Head of caudate nucleus (tissue), 42 donors: ENCODE measurements at places on chromosomes 4 and X.

GRCh38 chr4:18381186-18381585 is 359.6 kb upstream of the LCORL start:
- no peak for DNase-seq

- DNase-seq, result no peak
Measured at GRCh38 chr4:138957302-138957701, 58.3 kb upstream of the NOCT start.

DNA sequence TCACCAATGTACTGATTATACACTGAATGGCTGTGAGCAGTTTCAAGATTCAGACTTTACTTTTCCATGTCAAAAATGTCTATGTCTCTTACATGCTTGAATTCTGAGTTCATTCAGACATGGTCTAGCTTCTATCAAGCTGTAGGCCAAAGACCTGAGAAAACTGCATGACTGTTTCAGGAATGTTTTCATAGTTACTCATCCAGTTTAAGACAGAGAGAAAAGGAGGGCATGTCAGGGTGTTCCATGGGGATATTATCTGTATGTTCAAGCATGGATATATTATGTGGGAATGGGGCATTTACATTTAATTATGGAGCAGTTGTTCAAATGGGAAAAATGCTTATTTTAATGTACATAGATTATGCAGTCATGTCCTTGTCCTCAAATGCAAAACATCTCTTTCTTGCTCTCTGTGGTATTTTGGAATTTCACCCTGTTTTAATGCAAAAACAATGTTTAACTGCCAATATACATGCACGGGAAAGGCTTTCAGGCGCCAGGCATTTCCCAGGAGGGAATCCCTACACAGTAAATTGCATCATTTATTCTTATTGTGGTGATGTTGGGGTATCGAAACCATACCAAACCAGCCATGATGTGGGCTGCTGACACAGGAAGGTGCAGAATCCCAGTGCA is 429.1 kb upstream of the INTU start:
- DNase-seq, result no peak

DNA sequence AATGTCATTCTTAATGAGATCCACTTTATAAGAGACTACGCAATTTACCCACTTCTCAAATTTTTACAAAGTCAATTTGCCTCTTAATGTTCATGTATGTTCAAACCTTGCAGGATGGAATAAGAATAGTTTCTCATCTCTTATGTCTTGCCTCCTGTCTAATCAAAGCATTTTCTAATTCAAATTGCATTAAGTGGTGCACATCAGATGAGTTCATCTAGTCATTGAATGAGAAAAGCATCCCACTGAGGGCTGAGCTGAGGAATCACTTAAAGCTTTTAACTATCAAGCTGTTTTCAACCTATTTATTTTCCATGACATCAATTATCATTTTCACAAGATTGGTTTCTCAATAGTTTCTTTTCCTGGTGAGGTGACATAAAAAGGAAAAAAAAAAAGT is 1964.0 kb downstream of the PCDH7 start:
- no peak for DNase-seq

DNA sequence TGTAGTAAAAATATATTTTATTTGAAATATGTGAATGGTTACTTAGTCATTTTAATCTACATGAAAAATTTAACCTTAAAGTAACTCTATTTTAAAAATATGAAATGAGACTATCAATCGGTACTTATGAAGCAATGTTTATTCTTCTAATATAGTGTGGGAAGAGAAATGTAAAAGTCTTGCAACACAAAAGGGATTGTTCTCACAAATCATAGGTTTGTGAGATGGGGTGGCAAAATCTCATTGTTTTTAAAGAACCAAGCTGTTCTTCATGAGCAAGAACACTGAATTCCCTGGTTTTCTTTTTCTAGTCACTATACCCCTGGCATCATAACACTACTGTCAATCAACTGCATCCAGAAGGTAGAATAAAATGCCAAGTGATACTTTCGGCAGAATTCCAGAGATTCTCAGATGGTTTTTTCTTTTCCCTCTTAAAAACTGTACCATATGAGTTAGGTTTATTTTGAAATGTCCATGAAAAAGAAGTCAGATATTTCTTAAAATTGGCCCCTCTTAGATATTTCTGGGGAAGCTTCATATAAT is 52.2 kb downstream of the SNCA start:
- DNase-seq, result no peak

DNA sequence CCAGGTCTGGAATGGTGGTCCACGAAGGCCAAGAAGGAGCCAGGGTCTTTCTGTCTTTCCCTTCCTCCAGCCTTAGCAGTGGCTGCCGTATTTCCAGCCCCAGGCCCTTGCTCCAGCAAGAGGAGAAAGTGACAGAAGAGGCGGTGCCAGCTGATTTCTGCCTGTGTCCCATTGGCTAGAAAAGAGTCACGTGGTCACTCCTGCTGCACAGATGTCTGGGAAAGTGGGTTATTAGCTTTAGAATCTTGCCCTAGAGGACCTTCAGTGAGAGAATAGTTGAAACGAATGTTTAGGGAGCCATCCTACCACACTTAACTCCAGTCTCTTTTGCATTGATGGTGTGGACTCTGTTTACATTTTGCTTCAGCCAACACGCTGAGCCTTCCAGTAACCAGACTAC is 99.3 kb upstream of the BCOR start:
- DNase-seq, result no peak

- DNase-seq, result no peak
Measured at GRCh38 chr4:170022211-170022610, 4.0 kb downstream of the MFAP3L start.

DNA sequence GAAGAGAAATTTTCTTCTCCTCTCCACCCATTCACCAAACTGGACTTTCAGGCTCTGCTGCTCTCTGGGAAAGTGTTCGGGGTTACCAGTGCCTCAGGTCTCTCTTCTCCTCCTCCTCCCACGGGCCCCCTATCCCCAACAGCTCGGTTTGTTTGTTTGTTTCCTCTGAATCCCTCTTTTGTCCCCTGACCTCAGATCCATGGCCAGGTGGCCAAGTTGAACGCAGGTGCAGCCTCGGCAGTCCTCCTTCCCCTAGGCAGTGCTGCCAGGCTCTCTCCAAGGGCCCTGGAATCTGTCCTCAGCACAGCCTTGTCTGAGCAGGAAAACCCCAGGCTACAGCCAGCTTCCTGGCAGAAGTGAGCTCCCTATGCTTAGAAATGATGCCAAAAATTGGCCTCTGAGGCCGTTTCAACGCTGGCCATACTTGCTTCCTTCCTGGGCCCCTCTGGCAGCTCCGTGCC is 60.0 kb downstream of the FHDC1 start:
- peak; percentile 28 for DNase-seq

- no peak for DNase-seq
Measured at GRCh38 chr4:61350932-61351331, 150.8 kb downstream of the ADGRL3 start.

GRCh38 chr4:71694961-71695360 is 88.9 kb downstream of the GC start:
- no peak for DNase-seq

DNA sequence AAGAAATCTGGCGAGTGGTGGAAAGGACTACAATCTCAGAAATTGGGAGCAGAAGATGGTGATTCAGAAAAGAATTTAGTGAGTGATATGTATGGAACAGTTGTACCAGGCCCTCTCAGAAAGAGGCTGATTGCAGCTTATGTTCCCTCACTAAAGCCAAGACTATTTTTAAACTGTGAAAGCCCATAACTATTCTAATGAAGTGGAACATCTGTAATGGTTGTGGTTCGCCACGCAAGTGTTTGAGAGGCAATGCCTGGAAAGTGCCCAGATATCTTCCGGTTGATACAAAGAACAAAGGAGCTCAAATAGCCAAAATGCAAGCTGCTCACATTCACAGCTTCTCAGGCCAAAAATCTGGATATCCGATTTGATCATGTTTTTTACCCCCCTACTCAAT is 1250.7 kb downstream of the RAPGEF2 start:
- no peak for DNase-seq
